ENCODE measurements at places on chromosomes 4 and X.
A peak's percentile ranks its signal among the peaks of the same experiment; 100 is the strongest.

- no peak overlapping the region for H3K27ac ChIP-seq
- H3K36me3 ChIP-seq = no peaks in the 10 kb centered on the region
- no peak overlapping the region for H3K4me3 ChIP-seq
- DNase-seq = no peak
Observed at GRCh38 chr4:84527391-84527790, 28.3 kb upstream of the NKX6-1 start.

DNA sequence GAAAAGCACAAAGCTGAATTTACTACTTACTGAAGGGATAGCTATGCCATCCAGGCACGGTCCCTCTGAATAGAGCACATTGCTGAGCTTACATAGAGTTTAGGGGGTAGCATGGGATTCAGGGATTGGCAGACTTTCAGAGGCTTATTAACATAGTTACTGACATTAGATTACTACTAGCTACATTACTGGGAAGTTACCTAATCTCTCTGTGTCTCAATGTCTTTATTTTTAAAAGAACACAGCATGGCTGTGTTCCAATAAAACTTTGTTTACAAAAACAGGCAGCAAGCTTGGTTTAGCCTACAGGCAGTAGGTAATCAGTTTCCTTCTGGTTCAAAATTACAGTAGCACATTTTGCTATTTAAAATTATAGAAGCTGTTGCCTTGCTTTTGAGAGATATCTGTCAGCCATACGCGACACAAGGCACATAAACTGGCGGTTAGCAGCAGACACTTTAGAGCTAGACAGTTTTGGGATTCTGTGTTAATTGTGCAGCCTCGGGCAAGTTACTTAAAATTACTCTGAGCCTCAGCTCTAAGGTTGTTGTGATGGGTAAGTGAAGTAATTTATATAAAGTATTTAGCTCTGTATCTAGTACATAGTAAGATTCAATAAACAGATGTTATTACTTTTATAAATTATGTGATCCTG, 6.9 kb downstream of the KLHL8 start:
- no peak for DNase-seq
- H3K27ac ChIP-seq = no peak overlapping the region
- no peaks in the 10 kb centered on the region for H3K27me3 ChIP-seq
- peaks cover 7% of the 10 kb centered on the region for H3K4me1 ChIP-seq
- no peaks in the 10 kb centered on the region for H3K36me3 ChIP-seq
- no peak overlapping the region for H3K4me3 ChIP-seq

GRCh38 chr4:155474758-155475157, 98.0 kb upstream of the MAP9 start:
- no peak overlapping the region for H3K4me3 ChIP-seq
- peaks cover 1% of the 10 kb centered on the region for H3K27me3 ChIP-seq
- no peak for DNase-seq
- H3K4me1 ChIP-seq = no peaks in the 10 kb centered on the region

GRCh38 chr4:89284020-89284424, 23.6 kb downstream of the GPRIN3 start:
- peak overlapping the region; percentile 20 for H3K4me3 ChIP-seq
- peaks cover 75% of the 10 kb centered on the region for H3K4me1 ChIP-seq
- DNase-seq = no peak
- H3K27me3 ChIP-seq = no peaks in the 10 kb centered on the region

GRCh38 chr4:111596491-111596890, 548.8 kb upstream of the FAM241A start:
- no peak overlapping the region for H3K4me3 ChIP-seq
- H3K4me1 ChIP-seq = no peaks in the 10 kb centered on the region
- DNase-seq = no peak
- H3K27me3 ChIP-seq = no peaks in the 10 kb centered on the region
- H3K36me3 ChIP-seq = no peaks in the 10 kb centered on the region

DNA sequence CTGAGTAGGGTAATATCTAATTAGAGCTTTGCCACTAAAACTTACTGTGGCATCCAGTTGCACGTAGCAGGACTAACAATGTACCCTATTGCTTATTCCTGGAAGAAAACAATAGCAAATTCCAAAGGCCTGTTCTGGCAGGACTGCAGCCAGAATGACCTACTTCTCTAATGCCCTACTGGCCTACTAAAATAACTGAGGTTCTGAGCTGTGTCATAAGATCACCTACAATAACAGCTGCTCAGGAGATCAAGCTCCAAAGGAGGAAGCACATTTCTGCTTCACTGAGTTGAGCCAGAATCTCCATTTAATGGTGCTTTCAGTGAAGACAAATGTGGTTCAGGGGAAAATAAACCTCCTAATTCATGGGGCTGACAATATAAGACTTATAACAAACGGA, 42.2 kb upstream of the CXCL8 start:
- H3K4me1 ChIP-seq = no peaks in the 10 kb centered on the region
- DNase-seq = no peak
- no peak overlapping the region for H3K27ac ChIP-seq
- H3K36me3 ChIP-seq = no peaks in the 10 kb centered on the region
- no peak overlapping the region for H3K4me3 ChIP-seq

DNA sequence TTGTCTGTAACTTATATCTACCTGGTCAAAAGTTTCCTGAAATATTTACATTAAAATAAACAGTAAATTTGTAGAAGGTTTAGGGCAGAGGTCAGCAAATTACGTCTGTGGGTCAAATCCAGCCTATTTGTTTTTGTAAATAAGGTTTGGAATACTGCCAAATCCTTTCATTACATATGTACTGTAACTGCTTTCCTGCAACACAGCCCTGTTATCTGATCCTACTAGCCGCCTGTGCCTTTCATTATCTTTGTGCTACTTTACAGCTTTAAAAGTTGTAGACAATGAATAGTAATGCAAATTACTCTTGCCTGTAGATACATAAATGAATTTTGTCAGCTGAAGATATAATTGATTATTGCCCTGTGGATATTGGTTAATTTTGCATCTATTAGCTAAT, 369.6 kb upstream of the SLC7A11 start:
- H3K4me3 ChIP-seq = no peak overlapping the region
- peaks cover 1% of the 10 kb centered on the region for H3K27me3 ChIP-seq
- H3K4me1 ChIP-seq = no peaks in the 10 kb centered on the region
- H3K27ac ChIP-seq = no peak overlapping the region
- H3K36me3 ChIP-seq = no peaks in the 10 kb centered on the region

GRCh38 chr4:110484029-110484428, 8.1 kb downstream of the ENPEP start:
- no peak for DNase-seq
- H3K36me3 ChIP-seq = no peaks in the 10 kb centered on the region
- H3K4me1 ChIP-seq = peaks cover 5% of the 10 kb centered on the region
- no peak overlapping the region for H3K27ac ChIP-seq

- H3K27ac ChIP-seq = no peak overlapping the region
- no peaks in the 10 kb centered on the region for H3K27me3 ChIP-seq
- no peak for DNase-seq
- H3K36me3 ChIP-seq = no peaks in the 10 kb centered on the region
- no peaks in the 10 kb centered on the region for H3K4me1 ChIP-seq
- no peak overlapping the region for H3K4me3 ChIP-seq
Observed at GRCh38 chrX:115269051-115269683, 20.3 kb upstream of the LUZP4 start.

DNA sequence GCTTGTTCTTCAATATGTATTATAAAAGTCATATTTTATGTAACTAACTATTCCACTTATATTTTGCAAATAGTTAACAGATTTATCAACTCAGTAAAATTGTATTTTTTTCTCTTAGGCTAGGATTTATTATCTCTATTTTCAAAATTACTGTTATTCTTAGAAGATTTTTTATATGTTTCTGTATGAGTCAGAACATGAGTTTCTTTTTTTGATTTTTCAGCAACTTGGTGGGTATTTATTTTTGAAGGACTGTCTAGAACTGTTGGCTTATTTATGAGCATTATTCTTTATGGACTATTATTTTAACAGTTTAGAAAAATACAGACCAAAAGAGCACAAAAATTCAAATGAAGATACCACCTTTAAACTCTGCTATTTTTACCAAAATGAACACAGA, 6.8 kb downstream of the AIMP1 start:
- H3K4me1 ChIP-seq = peaks cover 27% of the 10 kb centered on the region
- no peaks in the 10 kb centered on the region for H3K27me3 ChIP-seq
- H3K36me3 ChIP-seq = peaks cover 24% of the 10 kb centered on the region
- no peak overlapping the region for H3K4me3 ChIP-seq
- DNase-seq = no peak
- H3K27ac ChIP-seq = no peak overlapping the region

DNA sequence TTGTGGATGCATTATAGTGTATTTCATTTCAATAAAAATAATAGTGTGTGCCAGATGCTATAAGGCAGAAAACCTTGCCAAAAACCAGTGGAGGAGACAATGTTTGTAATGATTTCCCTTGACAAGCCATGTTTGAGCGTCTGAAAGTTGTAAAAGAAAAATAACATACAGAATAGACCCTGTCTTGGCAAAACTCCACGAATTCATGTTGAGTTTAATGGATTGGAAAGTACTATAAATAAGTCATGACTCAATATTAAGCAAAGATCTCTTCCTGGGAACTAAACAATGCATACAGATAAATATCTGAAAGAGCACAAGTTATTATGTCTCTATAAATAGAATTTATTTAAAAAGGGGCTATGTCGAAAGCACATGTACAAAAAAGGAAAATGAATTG, 543.5 kb downstream of the GABRG1 start:
- H3K36me3 ChIP-seq = no peaks in the 10 kb centered on the region
- no peak overlapping the region for H3K4me3 ChIP-seq
- H3K4me1 ChIP-seq = no peaks in the 10 kb centered on the region
- H3K27ac ChIP-seq = no peak overlapping the region
- no peak for DNase-seq
- no peaks in the 10 kb centered on the region for H3K27me3 ChIP-seq

GRCh38 chr4:122673252-122673651, 52.4 kb upstream of the IL21 start:
- H3K27me3 ChIP-seq = peaks cover 2% of the 10 kb centered on the region
- peaks cover 39% of the 10 kb centered on the region for H3K4me1 ChIP-seq
- H3K36me3 ChIP-seq = peaks cover 6% of the 10 kb centered on the region

DNA sequence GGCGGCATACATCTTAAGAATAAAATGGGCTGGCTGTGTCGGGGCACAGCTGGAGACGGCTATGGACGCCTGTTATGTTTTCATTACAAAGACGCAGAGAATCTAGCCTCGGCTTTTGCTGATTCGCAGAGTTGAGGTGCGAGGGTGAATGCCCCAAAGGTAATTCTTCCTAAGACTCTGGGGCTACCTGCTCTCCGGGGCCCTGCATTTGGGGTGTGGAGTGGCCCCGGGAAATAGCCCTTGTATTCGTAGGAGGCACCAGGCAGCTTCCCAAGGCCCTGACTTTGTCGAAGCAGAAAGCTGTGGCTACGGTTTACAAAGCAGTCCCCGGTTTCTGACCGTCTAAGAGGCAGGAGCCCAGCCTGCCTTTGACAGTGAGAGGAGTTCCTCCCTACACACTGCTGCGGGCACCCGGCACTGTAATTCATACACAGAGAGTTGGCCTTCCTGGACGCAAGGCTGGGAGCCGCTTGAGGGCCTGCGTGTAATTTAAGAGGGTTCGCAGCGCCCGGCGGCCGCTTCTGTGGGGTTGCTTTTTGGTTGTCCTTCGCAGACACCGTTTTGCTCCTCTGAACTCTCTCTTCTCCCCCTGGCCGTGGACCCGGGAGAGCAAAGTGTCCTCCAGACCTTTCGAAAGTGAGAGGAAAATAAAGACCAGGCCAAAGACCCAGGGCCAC, 1.9 kb downstream of the SHOX start:
- no peak overlapping the region for H3K27ac ChIP-seq
- peaks cover 57% of the 10 kb centered on the region for H3K27me3 ChIP-seq
- peaks cover 3% of the 10 kb centered on the region for H3K4me1 ChIP-seq
- no peak for DNase-seq

DNA sequence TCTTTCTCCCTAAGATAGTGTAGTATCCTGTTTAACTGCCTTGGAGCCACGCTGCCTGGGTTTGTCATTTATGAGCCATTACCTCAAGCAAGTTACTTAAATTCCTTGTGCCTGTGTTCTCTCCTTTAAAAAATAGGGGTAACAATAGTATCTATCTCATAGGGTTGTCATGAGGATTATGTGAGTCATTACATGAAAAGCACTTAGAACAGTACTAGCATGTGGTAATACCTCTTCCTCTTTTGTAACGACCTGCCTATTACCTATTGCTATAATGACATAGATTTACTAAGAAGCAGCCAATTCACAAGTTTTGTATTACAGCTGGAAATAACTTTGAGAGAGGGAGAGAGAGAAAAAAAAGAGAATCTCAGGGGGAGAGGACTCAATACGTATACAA, 834.7 kb downstream of the RAPGEF2 start:
- H3K27me3 ChIP-seq = no peaks in the 10 kb centered on the region
- H3K27ac ChIP-seq = no peak overlapping the region
- no peak overlapping the region for H3K4me3 ChIP-seq

DNA sequence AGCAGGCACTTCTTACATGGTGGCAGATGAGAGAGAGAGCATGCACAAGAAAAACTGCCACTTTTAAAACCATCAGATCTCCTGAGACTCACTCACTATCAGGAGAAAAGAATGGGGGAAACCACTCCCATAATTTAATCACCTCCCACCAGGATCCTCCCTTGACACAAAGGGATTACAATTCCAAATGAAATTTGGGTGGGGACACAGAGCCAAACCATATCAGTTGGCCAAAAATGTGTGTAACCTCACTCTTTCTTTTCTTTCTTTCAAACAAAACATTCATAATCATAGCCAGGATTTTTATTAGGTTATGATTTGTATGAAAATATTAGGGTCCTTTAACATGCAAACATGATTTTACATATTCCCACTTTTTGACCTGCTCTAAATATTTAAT, 222.1 kb downstream of the PCDH18 start:
- H3K4me1 ChIP-seq = no peaks in the 10 kb centered on the region
- no peak overlapping the region for H3K4me3 ChIP-seq
- no peaks in the 10 kb centered on the region for H3K36me3 ChIP-seq
- no peak overlapping the region for H3K27ac ChIP-seq
- H3K27me3 ChIP-seq = no peaks in the 10 kb centered on the region
- DNase-seq = no peak

DNA sequence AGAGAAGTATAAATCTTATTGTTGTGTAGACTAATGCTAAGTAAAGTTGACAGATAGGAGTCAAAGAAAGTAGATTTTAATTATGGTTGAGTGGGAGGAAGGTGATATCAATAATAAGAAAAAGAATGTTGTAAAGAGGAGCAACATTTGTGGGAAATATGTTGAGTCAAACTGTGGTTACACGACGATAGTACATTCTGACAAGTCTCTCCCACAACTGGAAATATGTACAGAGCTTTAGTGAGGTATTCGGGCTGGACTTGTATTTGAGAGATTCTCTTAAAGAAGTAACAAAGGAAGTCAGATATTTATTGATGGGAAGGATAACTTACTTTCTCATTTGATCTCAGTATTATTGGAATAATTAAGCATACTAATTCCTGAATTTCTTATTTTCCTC, 525.3 kb upstream of the MAGEB2 start:
- DNase-seq = no peak
- no peaks in the 10 kb centered on the region for H3K36me3 ChIP-seq
- H3K27ac ChIP-seq = no peak overlapping the region
- no peak overlapping the region for H3K4me3 ChIP-seq

Measured in activated CD4-positive, alpha-beta memory T cell treated with anti-CD3 and anti-CD28 coated beads for 36 hours (primary cell).